ENCODE measurements at places on chromosomes 2 and 18. TPM values are rescaled to one million over a fixed set of nuclear protein-coding genes. Genes with fewer than 3 reads are reported as not detected.

- DNase-seq, result no peak
Measured at GRCh38 chr2:73079636-73080035, 8.1 kb upstream of the SFXN5 start.

DNA sequence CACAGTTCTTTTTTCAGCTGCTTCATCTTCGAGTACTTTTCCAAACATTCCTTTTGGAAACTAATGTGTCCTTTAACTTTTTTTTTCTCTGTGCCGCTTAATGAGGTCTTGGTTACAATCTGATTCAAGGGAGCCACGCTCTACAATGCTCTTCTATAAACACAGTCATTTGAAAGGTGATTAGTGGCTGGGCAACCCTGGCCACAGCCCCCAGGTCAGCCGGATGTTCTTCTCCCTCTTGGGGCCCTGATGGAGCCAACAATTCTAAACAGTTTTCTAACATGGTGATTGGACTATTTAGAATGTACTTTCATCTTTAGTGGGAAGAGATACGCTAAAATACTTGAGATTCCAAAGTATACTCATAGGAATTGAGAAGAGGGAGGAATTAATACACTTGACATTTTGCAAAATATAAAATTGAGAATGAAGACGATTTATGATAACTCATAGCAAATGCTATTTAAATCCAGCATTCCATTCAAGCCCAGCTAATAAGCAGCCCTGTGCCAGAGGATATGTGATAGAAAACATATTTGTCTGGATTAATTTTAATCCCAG is 83.7 kb upstream of the MBOAT2 start:
- no peak for DNase-seq

- no peak for DNase-seq
Measured at GRCh38 chr2:8693157-8693821, 11.4 kb downstream of the ID2 start.

- DNase-seq, result no peak
Measured at GRCh38 chr18:47747260-47747795, 183.1 kb downstream of the SMAD2 start.

DNA sequence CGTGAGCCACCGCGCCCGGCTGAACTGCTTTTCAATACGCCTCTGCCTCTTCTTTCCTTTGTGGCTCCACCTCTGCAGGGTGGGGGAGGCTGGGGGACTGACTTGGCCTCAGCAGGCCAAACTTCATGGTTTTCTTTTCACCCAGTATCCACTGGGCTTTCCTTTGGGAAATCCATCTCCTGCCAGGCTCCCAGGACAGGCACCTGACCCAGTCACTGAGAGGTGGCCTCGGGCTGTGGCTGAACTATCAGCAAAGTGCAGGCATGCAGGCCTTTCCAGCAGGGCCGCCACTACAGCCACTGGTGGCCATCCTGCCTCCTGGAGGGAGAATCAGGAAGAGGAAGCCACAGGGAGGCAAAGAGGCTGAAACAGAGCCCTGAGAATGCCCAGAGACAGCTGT is 33.4 kb upstream of the SEMA4C start:
- DNase-seq, result no peak

- DNase-seq, result no peak
Measured at GRCh38 chr2:239835056-239835455, 190.1 kb downstream of the NDUFA10 start.

- DNase-seq, result peak; percentile 13
Measured at GRCh38 chr2:196337208-196337953, 166.0 kb upstream of the STK17B start.

DNA sequence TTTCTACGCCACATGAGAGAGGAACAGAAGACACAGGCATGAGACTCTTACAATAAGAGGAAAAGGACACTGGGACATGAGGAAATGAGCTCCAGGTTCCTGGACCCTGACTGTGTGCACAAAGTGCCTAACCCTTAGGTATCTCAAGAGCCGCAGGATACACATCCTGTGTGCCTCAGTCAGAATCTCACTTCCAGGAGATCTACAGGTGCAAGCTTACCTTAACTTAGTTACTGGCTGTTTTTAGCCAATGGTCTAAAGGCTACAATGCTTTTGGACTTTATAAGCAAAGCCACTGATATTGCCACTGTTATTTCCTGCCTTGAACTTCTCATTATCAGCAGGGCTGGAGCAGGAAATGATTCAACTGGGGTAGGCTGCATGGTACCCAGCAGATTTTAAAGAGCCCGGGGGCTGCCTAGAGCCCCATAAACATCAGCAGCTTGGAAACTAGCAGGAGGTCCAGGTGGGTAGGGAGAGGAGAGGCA is 254.4 kb downstream of the ZNF521 start:
- DNase-seq, result no peak

DNA sequence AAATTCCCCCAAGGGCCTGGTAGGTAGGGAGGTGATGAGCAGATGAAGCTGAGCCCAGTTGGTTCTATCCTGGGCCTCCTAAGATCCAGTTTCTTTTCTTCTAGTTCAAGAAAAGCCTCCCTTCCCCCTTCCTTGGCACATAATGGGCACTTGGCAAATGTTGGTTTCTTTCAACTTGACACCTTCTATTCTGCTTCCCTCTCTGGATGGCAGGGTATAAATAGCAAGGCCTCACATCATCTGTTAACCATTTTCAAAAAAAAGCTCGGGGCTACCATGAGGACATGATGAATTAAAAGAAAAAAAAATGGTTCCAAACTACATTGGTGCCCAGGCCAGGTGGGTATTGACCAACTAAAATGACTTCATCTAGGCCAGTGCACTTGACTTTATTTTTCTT is 29.9 kb downstream of the CTAGE1 start:
- no peak for DNase-seq

GRCh38 chr2:170505631-170506275 is 209.4 kb upstream of the SP5 start:
- no peak for DNase-seq

DNA sequence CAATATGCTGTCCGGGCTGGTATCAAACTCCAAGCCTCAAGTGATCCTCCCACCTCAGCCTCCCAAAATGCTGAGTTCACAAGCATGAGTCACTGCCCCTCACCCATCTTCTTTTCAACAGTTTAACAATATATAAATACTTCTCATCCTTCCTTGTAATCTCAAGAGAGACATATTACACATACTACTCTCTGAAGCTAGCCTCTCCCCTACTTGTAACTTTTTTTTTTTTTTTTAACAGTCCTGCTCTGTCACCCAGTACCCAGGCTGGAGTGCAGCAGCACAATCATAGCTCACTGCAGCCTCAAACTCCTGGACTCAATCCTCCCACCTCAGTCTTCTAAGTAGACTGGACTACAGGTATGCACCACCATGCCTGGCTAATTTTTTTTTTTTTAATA is 5.7 kb downstream of the GFPT1 start:
- no peak for DNase-seq

DNA sequence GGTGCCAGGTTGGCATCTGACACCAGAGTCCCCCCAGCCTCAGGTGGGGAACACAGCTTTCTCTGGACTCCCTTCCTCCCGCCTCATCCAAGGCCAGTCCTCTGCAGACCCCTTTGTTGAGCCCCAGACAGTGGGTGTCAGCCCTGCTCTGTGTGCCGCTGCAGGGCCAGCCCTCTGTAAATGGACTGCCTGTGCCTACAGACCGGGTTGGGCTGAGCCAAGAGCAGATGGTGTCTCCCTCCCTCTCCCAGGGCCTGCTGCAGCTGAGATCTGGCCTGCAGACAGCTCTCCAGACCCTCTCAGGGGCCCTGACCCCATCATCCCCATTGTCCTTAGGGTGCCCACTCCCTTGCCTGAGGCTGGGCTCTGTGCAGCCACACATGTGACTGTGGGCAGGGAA is 160.8 kb downstream of the KLHL29 start:
- no peak for DNase-seq

DNA sequence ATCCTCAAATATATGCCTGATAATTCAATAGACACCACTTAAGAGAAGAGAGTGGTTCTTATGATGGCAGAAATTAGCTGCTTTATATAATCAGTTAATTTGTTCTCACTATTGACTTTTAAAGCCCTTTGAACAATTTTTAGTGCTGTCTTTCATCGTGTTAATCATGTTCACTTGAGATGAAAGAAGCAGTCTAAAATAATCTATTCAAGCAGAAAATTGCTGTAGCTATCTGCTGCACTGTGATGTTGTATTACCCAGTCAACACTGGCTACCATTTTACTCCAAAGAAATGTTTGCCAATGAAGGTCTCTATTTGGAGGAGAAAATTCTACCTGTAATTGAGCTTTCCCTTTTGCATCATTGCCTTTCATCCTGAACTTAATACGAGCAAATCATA is 459.8 kb upstream of the FSIP2 start:
- no peak for DNase-seq

DNA sequence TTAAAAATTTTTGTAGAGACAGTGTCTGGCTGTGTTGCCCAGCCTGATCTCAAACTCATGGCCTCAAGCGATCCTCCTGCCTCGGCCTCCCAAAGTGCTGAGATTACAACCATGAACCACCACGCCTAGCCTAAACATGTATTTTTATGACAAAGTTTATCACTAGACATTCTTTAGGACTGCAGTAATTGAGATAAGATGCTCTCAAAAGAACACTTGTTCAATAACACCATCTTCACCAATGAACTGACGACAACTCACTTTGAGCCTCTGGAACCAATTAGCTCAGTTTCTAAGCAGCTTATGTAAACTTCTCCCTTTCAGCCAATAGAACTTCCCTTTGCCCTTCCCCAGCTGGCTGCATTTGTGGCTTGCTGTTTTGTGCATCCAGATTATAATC is 15.3 kb upstream of the PPP4R1 start:
- DNase-seq, result no peak

- DNase-seq, result no peak
Measured at GRCh38 chr2:144666032-144666431, 146.1 kb upstream of the ZEB2 start.

DNA sequence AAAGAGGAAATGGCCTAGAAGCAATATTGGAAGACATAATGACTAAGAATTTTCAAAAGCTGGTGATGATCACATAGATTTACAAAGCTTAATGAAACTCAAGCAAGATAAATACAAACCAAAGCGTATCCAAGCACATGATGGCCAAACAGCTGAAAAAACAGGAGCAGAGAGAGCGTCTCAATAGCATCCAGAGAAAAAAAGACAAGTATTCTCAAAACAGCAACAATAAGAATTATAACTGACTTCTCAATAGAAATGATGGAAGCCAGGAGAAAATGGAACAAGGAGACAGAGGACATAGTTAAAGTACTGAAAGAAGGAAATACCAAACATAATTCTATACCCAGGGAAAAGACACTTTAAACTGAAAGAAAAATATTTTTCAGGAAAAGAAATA is 437.2 kb upstream of the TNP1 start:
- no peak for DNase-seq

DNA sequence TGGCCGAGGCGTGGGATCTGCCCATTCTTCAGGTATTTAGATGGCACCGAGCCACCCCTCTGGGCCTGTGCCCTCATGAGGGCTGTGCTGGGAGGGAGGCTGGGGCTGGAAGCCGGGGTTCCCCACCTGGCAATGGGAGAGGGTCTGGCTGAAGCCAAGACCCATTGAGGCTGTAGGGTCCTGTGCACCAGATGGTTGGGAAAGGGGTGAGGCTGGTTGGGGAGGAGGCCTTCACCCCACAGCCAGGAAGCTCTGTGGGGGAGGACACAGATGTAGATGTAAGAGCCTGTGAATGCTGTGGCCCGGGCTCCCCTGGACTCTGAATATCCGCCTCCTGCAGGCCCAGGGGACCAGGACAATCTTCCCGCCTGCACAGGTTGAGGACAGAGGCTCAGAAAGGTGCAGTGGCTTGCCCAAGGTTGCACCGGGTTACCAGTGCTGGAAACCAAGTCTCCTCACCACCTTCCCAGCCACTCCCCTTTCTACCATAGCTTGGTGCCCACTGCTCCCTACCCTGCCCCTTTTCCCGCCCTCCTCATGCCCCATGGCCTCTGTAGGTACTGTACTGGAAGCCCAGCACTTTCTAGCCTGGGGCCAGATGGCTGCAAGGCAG is 49.7 kb downstream of the PDCL3 start:
- DNase-seq, result no peak

DNA sequence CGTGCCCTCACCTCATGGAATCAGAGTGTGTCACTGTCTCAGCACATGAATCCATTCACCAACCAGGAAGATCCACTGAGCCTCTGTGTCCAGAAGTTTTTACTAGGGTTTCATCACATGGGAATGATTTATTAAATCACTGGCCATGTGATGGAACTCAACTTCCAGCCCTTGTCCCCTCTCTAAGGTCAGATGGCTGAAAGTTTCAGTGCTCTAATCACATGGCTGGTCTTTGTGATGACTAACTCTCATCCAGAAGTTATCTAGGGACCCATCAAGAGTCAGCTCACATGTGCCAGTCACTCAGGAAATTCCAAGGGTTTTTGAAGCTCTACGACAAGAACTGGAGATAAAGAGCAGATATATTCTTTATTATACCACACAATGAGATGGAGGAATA is 140.5 kb upstream of the GYPC start:
- no peak for DNase-seq

CAPN14 gene
- total RNA-seq, result 0.20 TPM

SLC4A3 gene
- not detected for total RNA-seq

NYAP2 gene
- 0.20 TPM for total RNA-seq

HOXD10 gene
- not detected for total RNA-seq

MTX2 gene
- 7.1 TPM for total RNA-seq

OBSL1 gene
- 0.57 TPM for total RNA-seq

ATIC gene
- total RNA-seq, result 48.8 TPM

STPG4 gene
- total RNA-seq, result 0.32 TPM

NRP2 gene
- total RNA-seq, result not detected

FER1L5 gene
- total RNA-seq, result not detected

CPLX4 gene
- total RNA-seq, result not detected

EFR3B gene
- 0.10 TPM for total RNA-seq

Data from CD4-positive, CD25-positive, alpha-beta regulatory T cell (primary cell).